ENCODE measurements at places on chromosomes 5 and 9. TPM values are rescaled to one million over a fixed set of nuclear protein-coding genes. Genes with fewer than 3 reads are reported as not detected.

GRCh38 chr5:170173647-170174046, 59.1 kb upstream of the C5orf58 start:
- no peak for DNase-seq

The NEUROG1 gene
- not detected for total RNA-seq

The TMC1 gene
- 0.54 TPM for total RNA-seq

- DNase-seq: no peak
These were observed 610.9 kb downstream of the CHSY3 start for GRCh38 chr5:130514984-130515690.

GRCh38 chr5:9363449-9363848, 182.4 kb downstream of the SEMA5A start:
- no peak for DNase-seq

DNA sequence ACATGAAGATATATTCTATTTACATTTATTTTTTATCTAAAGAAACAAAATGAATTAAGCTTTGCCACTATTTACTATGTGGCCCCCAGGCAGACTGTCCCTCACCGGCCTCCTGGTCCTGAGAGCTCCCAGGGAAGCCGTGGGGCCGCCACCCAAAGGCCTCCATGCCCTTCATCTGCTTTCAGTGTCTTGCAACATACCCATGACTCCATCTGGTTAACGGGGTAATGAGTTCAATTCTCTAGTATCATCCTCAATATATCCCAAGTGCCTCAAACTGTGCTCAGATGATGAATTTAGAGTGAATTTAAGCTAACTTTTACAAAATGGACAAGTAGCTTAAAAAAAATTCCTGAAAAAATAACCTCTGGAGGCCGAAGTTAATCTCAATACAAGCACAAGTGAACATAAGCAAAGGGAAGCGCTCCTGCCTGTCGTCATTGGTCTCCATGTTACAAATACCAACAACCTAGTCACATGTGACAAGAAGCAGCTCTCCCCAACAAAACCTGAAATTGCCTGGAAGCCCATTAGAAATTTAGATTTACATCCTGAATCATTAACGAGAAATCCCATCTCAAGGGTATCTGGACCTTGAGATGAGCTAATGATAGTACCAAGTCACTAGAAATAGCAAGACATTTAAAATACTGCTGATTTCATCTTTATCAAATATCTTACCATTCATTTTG, 26.1 kb downstream of the DAP start:
- no peak for DNase-seq

DNA sequence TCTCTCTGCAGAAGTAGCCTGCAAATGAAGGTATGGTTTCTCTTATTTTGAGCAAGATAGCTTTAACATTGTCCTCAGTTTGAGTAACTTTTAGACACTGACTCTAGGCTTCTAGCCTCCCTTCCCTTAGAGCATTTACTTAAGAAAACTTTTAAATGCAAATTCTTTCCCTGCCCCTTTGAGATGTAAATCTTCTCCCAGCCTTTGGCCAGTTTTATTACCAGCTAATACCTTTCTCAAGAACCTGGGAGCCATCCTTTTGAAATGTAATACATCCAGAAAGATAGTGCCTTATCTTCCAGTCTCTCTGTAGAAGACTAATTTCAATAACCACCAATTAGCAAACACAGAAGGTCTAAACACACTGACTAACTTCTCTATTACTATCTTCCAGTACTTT, 688.9 kb upstream of the CDH9 start:
- DNase-seq: peak; percentile 83

The RANBP3L gene
- not detected for total RNA-seq

DNA sequence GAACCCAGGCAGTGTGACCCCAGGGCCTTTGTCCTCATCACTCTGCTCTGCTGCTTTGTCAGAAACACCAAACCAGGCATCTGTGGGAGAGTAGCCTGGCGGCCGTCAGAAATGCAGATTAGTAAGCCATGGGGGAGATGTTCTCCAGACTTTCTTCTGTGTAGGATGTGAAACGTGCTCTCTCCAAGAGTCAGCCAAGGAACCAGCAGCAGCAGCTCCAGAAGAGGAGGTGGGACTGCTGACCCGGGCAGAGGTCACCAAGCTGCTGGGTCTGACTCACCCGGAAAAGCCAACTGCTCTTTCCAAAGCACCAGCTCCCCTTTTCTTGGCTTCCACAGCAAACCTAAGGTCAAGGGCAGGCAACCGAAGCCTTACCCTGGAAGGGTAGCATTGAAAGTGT, 14.4 kb upstream of the ABLIM3 start:
- no peak for DNase-seq

GRCh38 chr5:23730023-23730422, 222.6 kb downstream of the PRDM9 start:
- DNase-seq: no peak

The TRPM3 gene
- 8.2 TPM for total RNA-seq

- no peak for DNase-seq
These were observed 155.0 kb upstream of the DAB2 start for GRCh38 chr5:39579750-39580149.

DNA sequence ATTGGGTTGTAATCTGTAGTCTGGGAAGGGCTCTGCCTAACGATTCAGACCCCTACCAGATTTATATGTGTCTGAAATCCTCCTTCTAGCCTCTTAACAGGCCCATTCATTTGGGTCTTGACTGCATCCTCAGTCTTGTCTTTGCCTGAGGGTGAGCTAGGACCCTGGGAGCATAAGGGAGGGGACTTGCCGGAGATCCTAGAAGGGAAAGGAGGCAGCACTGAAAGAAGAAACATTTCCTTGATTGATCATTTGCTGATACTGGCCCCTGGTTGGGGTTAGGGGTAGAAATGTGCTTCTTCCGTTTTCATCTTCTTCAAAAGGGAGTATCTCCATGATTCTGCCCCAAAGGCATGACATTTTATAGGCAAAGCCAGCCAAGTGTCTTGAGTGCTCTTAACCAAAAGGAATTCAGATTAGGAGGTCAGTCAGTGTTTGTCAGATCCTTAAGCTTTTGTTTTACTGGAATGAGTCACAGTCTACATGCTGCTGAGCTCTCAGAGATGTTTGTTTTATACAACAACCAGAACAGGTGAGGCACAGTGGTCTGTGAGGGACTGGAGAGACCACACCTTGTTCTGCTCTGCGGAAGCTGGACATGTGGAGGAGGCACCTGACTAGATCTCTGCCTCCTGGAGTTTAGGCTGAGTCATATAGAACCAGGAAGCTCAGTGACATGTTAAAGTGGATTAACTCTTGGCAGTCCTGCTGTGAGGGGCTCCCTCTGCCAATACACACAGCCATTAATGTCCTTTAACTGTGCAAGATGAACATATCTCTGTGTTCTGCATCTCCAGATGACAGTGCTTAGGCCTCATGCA, 37.7 kb downstream of the PCDHAC2 start:
- peak; percentile 70 for DNase-seq

DNA sequence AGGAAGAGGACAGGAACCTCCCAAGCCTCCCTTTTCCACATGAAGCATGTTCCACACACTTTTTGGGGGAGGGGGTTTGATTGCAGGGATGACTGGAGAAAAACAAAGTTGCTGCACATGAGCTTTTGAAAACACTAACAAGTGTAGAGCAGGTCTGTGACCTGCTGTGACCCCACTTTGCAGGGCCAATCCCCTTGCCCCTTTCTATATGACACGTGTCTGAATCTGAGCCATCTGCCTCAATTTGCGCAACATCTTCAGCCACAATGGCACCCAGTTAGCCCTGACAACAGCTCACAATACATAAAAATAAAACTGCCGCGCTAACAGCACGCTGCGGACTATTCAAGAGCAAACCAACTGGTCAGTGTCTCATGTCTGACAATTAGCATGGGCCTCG, 227.8 kb upstream of the TBCA start:
- DNase-seq: no peak

All from GM23338 (cell line).